Thyroid gland (tissue), 4 donors: ENCODE measurements at places on chromosomes 3 and 15.

GRCh38 chr3:52143616-52144015 lies 10.6 kb downstream of the POC1A start:
- no peak overlapping the region for H3K4me3 ChIP-seq
- no peak overlapping the region for H3K27ac ChIP-seq
- H3K27me3 ChIP-seq: no peaks in the 10 kb centered on the region
- DNase-seq: no peak
- no peaks in the 10 kb centered on the region for H3K4me1 ChIP-seq
- no peaks in the 10 kb centered on the region for H3K36me3 ChIP-seq

DNA sequence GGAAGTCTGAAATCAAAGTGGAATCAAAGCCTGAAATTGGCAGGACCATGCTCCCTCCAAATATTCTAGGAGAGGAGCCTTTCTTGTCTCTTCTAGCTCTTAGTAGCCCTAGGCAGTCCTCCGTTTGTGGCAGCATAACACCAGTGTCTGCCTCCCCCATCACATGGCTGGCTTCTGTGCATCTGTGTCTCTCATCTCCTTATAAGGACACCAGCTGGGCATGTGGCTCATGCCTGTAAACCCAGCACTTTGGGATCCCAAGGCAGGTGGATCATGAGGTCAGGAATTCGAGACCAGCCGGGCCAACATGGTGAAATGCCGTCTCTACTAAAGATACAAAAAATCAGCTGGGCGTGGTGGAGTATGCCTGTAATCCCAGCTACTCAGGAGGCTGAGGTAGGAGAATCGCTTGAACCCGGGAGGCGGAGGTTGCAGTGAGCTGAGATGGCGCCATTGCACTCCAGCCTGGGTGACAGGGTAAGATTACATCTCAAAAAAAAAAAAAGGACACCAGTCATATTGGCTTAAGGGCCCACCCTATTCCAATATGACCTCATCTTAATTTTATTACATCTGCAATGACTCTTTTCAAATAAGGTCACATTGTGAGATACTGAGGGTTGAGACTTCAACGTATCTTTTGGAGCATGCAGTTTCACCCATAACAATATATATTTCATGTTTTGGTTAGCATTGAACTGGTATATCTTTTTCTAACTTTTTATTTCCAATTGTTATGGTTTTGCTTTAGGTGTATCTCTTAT lies 148.0 kb upstream of the TPM1 start:
- no peaks in the 10 kb centered on the region for H3K36me3 ChIP-seq
- H3K4me1 ChIP-seq: peaks cover 28% of the 10 kb centered on the region
- no peaks in the 10 kb centered on the region for H3K27me3 ChIP-seq
- no peak overlapping the region for H3K4me3 ChIP-seq
- no peak for DNase-seq

DNA sequence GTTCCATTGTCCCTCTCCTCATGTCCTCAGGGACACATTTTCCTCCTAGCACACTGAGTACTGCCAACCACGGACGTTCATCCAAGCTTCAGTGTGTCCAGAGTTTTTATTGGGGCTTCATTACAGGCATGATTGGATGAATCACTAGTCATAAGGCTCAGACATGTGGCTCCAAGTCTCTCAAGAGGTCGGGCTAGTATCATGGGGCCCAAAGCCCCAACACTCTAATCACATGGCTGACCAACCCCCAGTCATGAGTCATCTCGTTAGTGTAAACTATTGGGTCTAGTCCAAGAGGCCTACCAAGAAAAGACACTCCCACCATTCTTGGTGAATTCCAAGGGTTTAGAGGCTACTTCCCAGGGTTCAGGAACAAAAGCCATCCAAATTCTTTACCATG lies 4.4 kb downstream of the TERC start:
- no peaks in the 10 kb centered on the region for H3K27me3 ChIP-seq
- H3K4me3 ChIP-seq: no peak overlapping the region
- no peak for DNase-seq
- peaks cover 11% of the 10 kb centered on the region for H3K4me1 ChIP-seq

GRCh38 chr15:71629781-71630474 lies 180.4 kb upstream of the NR2E3 start:
- H3K36me3 ChIP-seq: no peaks in the 10 kb centered on the region
- peaks cover 8% of the 10 kb centered on the region for H3K4me1 ChIP-seq
- H3K27ac ChIP-seq: no peak overlapping the region
- H3K27me3 ChIP-seq: no peaks in the 10 kb centered on the region
- peak; percentile 24 for DNase-seq

GRCh38 chr3:188170461-188171459 lies 16.8 kb downstream of the LPP start:
- H3K4me3 ChIP-seq: no peak overlapping the region
- no peaks in the 10 kb centered on the region for H3K36me3 ChIP-seq
- no peaks in the 10 kb centered on the region for H3K27me3 ChIP-seq
- no peak overlapping the region for H3K27ac ChIP-seq
- no peak for DNase-seq

- H3K27me3 ChIP-seq: no peaks in the 10 kb centered on the region
- peak overlapping the region; percentile 74 for H3K27ac ChIP-seq
- no peaks in the 10 kb centered on the region for H3K36me3 ChIP-seq
- H3K4me1 ChIP-seq: peaks cover 8% of the 10 kb centered on the region
- no peak overlapping the region for H3K4me3 ChIP-seq
- no peak for DNase-seq
Measured at GRCh38 chr15:42919308-42919707, 1.3 kb downstream of the TTBK2 start.

DNA sequence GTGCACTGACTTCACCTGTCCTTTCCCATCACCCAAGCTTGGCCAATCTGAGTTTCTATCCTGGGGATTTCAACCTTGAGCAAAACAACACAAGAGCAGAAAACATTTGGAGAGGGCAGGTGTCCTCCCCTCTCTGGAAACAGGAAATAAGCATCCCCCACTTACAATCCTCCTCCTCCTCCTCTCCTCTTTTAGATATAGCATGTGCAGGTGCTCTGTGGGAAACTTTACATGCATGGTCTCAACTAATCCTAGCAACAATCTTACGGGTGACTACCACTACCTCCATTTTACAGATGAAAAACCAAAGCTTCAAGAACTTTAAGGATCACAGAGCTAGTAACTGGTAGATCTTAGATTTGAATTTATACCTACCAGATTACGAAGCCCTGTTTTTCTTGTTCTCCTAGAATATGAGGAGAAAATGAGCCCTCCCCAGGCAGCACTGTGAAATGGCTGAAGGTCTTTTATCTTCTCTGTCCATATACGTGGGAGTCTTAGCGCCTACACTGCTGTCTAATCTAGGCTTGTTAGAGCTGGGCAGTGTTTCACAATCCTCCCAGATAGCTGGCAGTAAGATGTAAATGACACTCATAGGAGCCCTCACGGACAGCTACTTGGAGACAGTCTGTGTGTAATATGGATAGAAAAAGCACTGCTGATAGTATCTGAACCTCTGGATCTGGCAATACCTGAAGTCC lies 301.2 kb upstream of the PROK2 start:
- no peaks in the 10 kb centered on the region for H3K36me3 ChIP-seq
- H3K27me3 ChIP-seq: no peaks in the 10 kb centered on the region
- H3K4me3 ChIP-seq: no peak overlapping the region
- no peak for DNase-seq
- H3K27ac ChIP-seq: no peak overlapping the region
- H3K4me1 ChIP-seq: peaks cover 10% of the 10 kb centered on the region

DNA sequence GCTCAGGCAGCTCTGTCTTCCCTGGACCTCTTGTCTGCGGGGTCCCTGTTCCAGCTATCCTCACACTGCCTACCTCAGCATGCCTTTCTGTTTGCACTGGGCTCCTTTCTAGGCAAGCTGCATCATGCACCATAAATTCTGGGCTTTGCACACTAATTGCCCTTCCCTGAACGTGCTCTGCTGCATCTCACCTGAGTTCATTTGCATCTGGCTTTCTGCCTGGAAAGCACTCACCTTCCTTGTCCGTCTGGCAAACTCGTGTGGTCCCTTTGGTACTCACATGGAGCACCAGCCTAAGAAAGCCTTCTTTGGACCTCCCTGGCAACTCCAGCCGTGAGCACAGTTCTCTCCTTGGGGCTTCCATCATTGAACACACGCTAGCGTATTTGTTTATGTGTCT lies 365.6 kb downstream of the SV2B start:
- no peaks in the 10 kb centered on the region for H3K27me3 ChIP-seq
- no peak overlapping the region for H3K27ac ChIP-seq
- no peaks in the 10 kb centered on the region for H3K36me3 ChIP-seq

GRCh38 chr15:74798388-74799254 lies 14.0 kb upstream of the LMAN1L start:
- no peak for DNase-seq
- H3K4me3 ChIP-seq: no peak overlapping the region
- H3K27me3 ChIP-seq: no peaks in the 10 kb centered on the region
- no peaks in the 10 kb centered on the region for H3K4me1 ChIP-seq
- peaks cover 13% of the 10 kb centered on the region for H3K36me3 ChIP-seq

DNA sequence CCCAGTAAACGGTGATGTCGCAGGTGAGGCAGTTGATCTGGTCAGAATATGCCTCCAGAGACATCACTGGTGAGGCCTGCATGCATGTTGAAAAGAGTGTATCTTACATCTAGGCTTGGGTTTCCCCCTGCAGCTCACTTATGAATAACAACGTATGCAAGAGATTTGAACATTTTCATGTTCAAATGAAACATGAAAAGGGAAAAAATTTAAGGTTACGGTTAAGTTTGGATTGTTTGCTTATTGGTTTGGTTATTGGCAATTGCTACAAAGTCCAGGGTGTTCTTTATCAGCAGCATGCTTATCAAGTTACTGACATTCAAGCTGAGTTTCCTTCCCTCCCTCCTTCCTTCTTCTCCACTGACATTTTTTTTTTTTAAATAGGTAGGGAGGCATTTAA lies 123.2 kb downstream of the IGF1R start:
- DNase-seq: no peak
- no peak overlapping the region for H3K27ac ChIP-seq
- H3K4me3 ChIP-seq: no peak overlapping the region
- H3K27me3 ChIP-seq: no peaks in the 10 kb centered on the region

DNA sequence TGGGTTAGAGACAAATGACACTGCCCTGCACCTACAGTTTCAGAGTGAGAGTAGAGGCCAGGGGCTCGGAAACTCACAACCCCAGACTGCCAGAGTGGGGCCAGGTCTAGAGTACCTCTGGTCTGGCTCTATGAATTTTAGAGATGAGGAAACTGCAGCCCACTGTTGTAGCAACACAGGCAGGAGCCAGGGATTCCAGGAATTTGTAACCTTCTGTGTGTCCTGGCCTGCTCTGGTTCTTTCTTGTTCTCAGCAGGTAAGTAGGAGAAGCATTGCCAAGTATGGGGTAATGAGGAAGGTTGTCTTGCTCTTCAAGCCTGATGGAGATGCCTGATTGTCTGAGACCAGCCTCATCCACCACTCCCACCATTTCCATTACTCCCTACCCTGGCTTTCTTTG lies 221.8 kb downstream of the UACA start:
- no peaks in the 10 kb centered on the region for H3K27me3 ChIP-seq
- no peak for DNase-seq
- no peaks in the 10 kb centered on the region for H3K4me1 ChIP-seq
- H3K36me3 ChIP-seq: no peaks in the 10 kb centered on the region
- no peak overlapping the region for H3K4me3 ChIP-seq

DNA sequence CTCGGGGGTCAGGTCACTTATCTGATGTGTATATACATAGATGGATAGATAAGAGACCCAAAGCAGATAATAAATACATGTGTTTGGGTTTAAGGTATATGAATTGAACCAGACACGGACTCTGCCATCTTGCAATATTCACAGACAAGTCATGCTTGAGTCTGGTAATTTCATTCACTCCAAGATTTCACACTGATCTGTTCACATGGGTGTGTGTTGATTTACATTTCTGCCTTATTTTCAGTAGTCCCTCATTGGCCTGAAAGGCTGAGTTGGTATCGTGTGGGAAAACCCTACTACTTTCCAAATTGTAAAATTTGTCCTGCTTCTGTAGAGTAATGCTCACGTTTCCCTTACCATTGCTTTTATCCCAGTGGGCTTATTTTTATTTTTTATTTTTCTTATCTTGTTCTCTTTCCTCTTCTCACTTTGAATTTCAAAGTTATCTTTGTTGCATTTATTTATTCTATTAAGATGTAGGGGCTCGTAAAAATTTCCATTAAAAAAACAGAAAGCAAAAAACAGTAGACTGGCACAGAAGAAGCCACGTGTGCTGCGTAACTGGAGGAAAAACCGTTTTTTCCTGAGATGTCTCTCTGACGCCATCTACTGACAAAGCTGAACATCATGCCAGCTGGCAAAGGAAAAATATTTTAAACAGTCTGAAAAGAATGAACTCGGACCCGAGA lies 10.8 kb upstream of the MFSD1 start:
- no peaks in the 10 kb centered on the region for H3K36me3 ChIP-seq
- H3K4me1 ChIP-seq: peaks cover 6% of the 10 kb centered on the region
- H3K27ac ChIP-seq: no peak overlapping the region
- no peaks in the 10 kb centered on the region for H3K27me3 ChIP-seq
- DNase-seq: peak; percentile 20

- H3K36me3 ChIP-seq: no peaks in the 10 kb centered on the region
- H3K27ac ChIP-seq: no peak overlapping the region
- no peaks in the 10 kb centered on the region for H3K27me3 ChIP-seq
- H3K4me1 ChIP-seq: no peaks in the 10 kb centered on the region
Measured at GRCh38 chr3:179236669-179237301, 14.1 kb downstream of the KCNMB3 start.

GRCh38 chr3:108503722-108504121 lies 6.7 kb downstream of the MYH15 start:
- no peak overlapping the region for H3K4me3 ChIP-seq
- no peak for DNase-seq
- H3K27me3 ChIP-seq: no peaks in the 10 kb centered on the region
- no peaks in the 10 kb centered on the region for H3K36me3 ChIP-seq

DNA sequence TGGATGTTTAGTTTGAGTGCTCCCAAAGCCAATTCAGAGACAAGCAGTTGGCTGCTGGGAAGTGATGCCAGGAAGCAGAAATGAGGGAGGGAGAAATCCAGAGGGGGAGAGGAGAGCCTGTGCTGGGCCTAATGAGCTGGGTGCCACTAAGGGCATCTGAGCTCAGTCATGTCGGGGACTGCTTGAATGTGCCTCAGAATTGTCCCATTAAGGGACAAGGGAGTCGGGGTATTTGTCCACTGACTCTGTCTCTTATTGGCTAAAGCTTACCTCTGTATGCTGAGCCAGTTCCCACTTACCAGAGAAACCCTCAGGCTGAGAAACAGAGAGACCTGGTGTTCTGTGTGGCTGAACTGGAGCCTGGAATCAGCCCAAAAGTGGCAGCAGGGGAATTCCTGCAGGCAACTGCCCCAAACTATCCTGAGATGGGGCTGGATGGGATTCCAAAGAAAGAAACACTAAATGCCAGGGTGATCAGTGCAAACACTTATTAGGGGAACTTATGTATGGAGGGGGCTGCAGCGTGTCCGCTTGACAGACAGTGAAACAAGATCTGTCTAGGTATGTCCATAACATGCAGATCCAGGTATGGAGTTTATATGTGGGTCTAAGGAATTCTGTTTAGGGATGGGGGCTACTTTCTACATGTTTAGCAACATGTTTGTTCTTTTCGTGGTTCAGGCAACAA lies 48.6 kb downstream of the NR1D2 start:
- no peaks in the 10 kb centered on the region for H3K4me1 ChIP-seq
- no peak overlapping the region for H3K27ac ChIP-seq
- DNase-seq: no peak
- H3K36me3 ChIP-seq: no peaks in the 10 kb centered on the region
